ENCODE measurements at places on chromosomes 12 and 14. TPM values are rescaled to one million over a fixed set of nuclear protein-coding genes. Genes with fewer than 3 reads are reported as not detected.

GRCh38 chr14:92570674-92571262 is 57.2 kb downstream of the RIN3 start:
- DNase-seq, result no peak

GRCh38 chr14:100677152-100677551 is 49.5 kb upstream of the DLK1 start:
- DNase-seq, result no peak

- no peak for DNase-seq
Observed at GRCh38 chr12:118249547-118249946, 113.6 kb downstream of the PEBP1 start.

DNA sequence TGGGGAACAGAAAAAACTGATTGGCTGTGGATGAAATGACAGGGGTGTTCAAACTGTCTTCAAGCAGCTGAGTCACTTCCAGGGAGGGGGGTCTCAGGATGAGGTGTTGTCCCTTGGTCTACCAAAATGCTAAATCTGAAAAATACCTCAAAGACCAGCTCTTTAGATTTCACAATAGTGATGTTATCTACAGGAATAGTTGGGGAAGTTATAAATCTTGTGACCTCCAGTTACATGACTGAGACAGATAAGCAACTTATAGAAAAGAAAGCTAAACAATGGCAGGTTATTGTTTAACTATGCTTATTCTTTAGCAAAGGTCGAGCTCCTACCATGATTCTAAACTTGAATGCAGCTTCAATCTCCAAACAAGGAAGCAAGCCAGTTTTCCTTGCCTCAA is 125.4 kb downstream of the SYT10 start:
- DNase-seq, result no peak

Gene KRT80
- total RNA-seq, result 0.13 TPM
